ENCODE measurements at places on chromosomes 11 and 22.

DNA sequence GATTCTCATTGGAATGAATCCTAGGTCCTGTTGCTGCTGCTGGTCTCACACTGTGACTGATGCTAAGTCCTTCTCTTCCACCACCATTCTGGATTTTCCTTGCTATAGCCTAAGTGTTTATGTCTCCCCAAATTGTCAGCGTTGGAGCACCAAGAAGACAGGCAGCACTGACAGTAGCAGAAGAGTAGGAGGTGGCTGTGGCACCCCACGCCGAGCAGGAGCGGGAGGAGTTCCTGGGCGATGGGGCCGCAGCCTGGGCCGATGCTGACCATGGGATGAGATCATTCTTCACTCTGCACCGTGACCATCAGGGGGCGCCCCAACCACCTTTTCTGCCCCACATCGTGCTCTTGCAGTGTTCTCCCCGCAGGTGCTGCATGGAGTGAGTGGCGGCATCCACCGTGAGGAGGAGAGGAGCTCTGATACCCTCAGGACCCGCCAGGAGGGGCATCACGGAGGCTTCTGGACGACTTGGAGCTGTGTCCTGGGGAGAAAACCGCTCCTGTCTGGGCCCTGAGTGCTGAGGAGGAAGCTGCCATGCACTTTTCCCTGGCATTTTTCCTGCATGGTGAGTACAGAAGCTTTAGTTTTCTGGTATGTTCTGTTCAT, 57.0 kb downstream of the LRRC74B start:
- DNase-seq, result no peak

- DNase-seq, result no peak
These were observed 13.3 kb upstream of the MICALL1 start for GRCh38 chr22:37892566-37893335.

- DNase-seq, result no peak
These were observed 49.4 kb upstream of the ADA2 start for GRCh38 chr22:17268501-17269223.

GRCh38 chr11:103279821-103280220, 170.6 kb downstream of the DYNC2H1 start:
- no peak for DNase-seq

DNA sequence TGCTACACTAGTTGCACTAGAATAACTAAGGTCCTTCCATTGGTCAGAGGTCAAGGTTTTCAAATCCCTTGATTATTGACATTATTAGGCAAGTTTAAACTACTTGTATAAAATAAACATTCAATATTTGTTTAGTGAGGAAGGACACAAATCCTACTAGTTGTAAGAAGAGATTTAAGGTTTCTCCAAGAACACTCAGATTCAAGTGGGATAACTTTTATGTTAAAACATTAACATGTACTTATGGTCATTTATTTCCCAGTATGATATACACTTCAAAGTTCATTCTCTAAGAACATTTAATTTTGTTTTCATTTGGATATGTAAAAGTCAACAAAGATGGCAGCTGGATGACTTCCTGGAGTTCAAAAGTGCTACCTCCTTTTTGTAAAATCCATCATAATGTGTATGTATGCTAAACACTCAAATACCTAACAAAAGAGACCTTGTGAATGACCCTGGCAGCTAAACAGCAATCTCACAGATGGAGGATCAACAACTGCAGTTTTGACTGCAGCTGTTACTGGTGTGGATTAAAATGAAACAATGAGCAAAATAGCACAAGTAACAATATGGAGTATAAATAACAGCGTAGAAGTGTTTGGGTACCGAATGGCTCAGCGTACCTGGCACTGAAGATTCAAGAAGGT, 1.5 kb downstream of the CCDC90B start:
- no peak for DNase-seq

- no peak for DNase-seq
These were observed 25.4 kb upstream of the SORL1 start for GRCh38 chr11:121426476-121427399.

DNA sequence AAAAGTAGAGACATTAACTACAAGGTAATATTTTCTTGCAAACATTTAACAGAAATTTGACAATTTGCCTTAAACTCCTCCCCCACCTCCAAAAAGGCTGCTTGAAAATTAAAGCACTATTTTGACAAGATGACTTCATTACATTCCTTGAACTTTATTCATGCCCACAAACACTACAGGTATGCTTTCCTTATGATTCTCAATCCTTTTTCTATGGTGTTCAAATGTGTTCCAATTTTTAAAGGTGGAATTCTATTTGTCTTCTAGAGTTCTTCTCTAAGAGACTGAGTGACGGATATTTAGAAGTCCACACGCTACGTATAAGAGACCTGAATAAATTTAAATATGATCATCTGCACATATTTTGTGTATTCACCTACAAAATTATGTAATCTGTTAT, 69.4 kb downstream of the MRTFA start:
- no peak for DNase-seq

- DNase-seq, result no peak
These were observed 481.8 kb downstream of the BRD1 start for GRCh38 chr22:49345896-49346295.

- no peak for DNase-seq
These were observed 13.8 kb upstream of the OR51M1 start for GRCh38 chr11:5369789-5370188.

- DNase-seq, result no peak
These were observed 5.4 kb downstream of the PLXNB2 start for GRCh38 chr22:50302041-50302541.

DNA sequence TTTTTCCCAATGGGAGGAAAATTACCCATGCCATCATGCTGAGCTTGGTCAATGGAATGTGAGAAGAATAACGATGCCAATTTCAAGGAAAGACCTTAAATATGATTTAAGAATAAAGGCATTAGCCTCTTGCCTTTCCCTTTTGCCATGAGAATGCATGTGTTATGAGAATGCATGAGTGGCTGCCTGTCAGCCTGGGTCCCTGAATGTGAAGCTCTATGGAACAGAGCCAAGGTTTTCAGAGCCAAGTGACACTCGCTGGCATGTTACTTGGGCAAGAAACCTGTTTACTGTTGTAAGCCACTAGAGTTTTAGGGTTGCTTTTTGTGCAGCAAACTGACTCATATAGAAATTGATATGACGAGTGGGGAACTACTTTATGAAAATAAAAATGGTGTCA, 75.7 kb downstream of the JRKL start:
- DNase-seq, result no peak

DNA sequence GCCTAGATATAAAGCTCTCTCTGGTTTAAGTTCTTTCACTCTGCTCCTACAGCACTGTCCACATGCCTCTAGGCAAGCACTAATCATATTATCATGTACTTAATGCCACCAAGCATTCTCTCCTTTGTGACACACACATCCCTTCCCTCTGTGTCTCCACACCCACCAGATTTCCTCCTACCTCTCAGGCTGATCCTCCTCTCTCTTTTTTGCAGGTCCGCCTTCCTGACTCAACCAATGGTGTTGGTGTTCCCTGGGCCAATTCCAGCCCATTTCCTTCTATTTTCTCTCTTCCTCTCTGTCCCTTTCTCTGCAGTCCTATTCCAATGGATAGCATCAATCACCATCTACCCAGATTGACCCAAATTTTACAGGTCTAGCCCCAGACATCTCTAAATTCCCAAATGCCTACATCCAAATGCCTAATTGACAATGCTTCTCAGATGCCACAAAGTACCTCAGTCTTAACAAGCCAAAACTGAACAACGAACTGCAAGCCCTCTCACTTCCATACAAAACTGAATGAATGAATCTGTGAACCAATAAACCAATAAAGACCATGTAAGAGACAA, 504 bp upstream of the ZNF215 start:
- no peak for DNase-seq

DNA sequence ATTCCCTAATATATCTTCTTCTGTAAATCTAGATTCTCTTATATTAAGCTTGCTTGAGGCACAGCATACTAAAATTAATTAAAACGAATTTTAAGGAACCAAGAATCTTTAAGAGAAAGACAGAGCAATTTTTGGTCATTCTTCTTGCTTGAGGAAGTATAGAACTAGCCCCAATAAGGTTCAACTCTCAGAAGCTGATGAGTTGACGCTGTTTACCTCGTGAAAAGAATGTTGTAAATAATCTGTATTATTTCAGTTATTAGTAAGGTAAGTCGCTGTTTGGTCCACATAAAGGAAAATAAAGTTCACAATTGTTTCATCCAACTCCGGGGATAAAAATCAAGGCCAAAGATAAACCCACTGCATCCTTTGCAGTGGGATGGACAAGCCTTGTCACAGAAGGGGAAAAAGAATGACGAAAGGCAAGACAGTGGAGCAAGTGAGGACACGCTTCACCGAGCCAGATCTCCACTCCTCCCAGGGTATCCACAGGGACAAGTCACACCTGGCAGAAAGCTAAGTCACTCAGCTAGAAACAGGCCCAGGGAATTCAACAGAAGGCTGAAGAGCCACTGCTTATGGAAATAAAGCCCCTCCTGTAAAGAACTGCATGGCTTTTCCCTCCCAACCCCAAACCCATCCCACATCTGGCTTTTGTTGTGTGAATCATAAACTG, 752 bp downstream of the POU2AF1 start:
- no peak for DNase-seq

DNA sequence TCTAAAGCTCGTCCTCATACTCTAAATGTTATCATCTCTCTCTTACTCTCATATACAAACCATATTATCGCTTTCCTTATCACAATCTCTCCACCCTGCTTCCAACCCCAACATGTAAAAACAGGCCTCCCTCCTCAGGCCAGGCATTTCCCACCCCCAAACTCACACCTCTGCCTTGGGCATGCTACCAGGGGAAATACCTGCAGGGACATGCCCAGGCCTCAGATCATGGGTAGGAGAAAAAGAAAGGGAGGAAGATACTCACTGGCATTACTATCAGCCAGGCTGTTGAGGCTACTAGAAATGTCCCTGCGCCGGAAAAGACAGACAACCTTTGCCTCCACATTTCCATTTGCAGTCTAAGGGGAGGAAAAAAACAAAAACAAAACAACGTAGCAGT, 1.8 kb downstream of the MTA2 start:
- no peak for DNase-seq

DNA sequence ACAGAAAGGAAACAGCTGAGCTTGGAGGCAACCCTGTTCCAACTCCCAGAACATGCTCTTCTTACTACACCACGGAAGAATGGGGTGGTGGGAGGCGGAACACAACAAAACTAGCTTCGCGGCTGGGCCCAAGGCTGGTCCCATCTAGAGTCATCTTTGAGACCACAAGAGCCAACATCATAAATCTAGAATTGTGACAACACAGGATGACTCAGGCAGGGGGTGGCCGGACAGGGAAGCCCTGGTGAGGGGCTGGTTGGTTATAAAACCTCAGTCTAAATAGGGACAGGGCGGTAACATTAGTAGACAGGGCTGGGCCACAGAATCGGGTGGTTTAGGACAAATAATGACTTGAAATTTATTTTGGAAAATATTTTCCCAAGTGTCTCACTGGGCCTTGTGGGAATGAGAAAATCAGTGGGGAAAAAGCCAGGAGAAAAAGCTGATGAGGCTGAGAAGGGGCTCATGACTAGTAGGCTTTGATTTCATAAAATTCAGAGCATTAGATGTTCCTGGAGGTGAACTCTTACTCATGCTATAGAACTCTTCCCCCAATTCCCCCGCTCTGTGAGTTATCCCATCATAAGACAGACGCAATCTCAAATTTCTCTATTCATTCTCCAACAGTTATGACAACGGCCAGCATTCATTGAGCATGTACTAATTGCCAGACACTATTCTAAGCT, 151.8 kb upstream of the TIMP3 start:
- no peak for DNase-seq

DNA sequence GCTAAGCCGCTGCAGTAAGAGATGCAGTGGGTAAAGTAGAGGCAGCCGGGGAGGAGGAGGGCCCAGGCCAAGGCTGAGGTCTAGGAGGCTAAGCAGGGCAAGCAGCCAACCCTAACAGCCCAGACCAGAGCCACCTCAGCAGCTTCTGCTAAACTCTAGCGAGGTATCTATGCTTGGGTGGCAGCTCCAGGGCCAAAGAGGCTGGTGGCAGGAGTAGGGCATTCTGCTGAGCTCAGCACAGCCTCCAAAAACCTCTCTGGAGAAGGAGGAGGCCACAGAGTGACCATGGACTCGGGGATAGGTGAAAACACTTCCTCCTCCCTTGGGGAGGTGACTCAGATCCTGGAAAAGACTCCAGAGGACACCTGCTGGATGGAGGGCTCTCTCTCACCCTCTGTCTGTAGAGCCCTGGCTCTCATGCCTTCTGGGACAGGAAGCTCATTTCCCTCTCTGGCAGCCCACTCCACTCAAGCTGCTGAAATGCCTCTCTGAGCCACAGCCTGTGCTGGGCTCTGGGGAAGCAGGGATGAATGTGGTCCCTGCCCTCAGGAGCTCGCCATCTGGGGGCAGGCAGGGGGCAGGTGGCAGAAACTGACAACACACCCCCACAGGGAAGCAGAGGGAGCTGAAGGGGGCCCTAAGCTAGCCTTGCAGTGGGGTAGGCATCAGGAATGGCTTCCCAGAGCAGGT, 16.5 kb upstream of the TPBGL start:
- DNase-seq, result no peak

DNA sequence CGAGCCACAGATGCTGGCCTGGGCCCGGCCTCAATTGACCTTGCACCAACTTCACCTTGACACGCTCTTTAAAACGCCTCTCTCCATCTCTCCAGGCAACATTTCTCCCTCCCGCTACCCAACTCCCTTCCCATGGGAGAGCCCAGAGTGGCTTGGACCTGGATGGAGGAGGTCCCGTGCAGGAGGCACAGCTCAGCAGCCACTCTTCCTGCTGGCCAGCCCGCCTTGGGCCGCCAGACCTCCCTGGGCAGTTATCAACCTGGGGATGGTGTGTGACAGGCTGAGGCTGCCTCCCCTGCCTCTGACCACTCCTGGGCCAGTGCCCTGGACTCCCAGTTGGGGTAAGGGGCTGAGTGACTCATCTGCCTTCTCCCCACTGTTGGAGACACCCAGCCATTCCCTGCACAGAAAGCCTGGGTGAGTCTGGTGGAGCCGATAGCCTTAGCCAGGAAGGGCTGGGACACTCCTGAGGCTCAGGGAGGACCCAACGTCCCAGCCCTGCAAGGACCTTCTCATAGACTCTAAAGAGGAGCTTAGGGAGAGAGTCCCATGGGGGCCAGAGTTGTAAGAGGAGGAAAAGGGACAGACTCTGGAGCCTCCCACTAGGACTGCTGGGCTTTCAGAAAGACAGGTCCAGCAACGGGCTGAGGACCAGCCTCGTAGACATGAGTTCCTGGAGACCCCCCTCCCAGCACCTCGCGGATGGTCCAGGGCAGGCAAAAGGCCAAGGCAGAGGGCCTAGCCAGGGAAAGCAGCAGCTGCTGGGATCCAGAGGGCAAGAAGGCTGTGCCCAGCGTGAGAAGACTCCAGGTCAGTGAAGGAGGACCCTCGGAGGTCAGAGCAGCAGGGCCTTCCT, 131.7 kb downstream of the CEP164 start:
- no peak for DNase-seq
